Activated CD4-positive, alpha-beta T cell treated with anti-CD3 and anti-CD28 coated beads for 1 hour (primary cell): ENCODE measurements at places on chromosomes 7 and 10.

DNA sequence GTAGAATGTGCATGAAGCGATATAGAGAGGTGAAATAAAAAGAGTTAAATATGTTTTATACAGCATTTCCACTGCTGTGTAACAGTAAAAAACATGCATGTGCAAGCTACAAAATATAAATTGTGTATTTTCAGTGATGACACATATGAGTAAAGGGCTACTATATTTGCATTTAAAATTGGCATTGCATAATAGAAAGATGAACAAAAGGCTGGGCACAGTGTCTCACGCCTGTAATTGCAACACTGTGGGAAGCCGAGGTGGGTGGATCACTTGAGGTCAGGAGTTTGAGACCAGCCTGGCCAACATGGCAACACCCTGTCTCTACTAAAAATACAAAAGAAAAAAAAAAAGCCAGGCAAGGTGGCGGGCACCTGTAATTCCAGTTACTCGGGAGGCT, 79.8 kb upstream of the CCDC71L start:
- DNase-seq: no peak

DNA sequence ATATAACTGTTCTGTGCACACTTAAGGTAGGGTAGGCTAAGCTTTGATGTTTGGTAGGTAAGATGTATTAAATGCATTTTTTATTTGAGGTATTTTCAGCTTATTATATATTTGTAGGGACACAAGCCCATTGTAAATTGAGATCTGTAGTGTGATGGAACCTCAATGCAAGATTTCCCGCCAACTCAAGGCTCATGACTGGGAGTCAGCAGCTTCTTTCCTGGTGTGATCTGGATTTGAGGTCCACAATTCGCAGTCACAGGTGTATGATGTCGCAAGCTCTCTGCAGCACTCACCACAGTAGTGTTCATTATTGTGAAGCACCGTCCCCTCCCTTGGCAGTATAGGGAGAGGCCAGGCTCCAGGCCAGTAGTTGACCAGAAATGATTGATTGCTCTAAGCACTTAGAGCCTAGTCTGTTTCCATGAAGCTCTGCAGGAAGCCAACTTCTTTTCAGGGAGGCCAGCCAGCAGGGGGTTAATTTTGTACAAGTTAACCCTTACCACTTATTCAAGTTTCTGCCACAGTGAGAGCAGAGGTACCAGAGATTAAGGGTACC, 54.9 kb downstream of the SEM1 start:
- DNase-seq: no peak

- no peak for DNase-seq
These were observed 432.2 kb downstream of the CNTNAP2 start for GRCh38 chr7:146548816-146549215.

GRCh38 chr7:20232848-20233247, 15.7 kb upstream of the MACC1 start:
- no peak for DNase-seq

DNA sequence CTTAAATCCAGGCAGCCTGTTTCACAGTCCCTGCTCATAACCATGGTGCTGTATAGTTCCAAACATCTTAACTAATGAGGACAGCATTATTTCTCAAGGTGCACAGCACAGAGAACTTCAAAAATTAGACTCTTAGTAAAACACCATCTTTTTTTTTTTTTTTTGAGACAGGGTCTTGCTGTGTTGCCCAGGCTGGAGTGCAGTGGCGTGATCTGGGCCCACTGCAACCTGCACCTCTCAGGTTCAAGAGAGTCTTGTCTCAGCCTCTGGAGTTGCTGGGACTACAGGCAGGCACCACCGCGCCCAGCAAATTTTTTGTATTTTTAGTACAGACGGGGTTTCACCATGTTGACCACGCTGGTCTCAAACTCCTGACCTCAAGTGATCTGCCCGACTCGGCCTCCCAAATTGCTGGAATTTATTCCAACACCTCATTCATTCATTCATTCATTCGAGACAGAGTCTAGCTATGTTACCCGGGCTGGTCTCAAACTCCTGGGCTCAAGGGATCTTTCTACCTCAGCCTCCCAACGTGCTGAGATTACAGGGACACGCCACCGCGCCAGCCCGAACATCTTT, 507 bp upstream of the TMEM254 start:
- DNase-seq: no peak

GRCh38 chr10:76296957-76297356, 865.5 kb downstream of the LRMDA start:
- no peak for DNase-seq

- DNase-seq: no peak
These were observed 214.6 kb upstream of the ZNF32 start for GRCh38 chr10:43863270-43863669.

- no peak for DNase-seq
These were observed 837.7 kb downstream of the REEP3 start for GRCh38 chr10:64358907-64359306.
